D721Med (cell line): ENCODE measurements at places on chromosomes 4 and X.

DNA sequence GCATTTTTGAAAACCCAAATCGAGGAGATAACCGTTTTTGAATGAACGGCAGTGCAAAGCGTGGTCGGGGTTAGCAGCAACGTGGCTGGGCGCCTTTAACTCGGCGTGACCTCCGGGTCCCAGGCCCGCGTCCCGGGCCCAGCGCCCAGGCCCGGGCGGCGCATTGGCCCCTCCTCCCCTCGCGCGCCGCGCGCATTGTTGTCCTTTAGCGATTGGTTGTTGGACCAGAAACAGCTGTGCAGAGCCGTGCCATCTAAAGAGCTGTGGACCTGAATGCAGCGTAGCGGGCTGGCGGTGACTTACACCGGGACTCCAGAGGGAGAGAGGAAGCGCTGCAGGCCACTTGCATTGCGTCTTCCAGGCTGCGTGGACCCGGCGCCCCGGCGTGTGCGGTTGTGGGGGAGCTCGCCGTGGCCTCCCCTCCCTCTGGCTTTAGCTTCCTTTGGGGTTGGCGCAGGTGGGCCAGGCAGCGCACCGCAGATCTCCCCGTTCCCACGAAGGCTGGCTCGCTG is at the start of gene STOX2:
STOX2 (plus strand) TSS at position 227 of the 512 bp plus-strand sequence. CDS start 1,484 bp downstream, outside the sequence.
- peak; percentile 38 for DNase-seq

GRCh38 chrX:24870143-24870542 is 145.6 kb downstream of the ARX start:
- no peak for DNase-seq

DNA sequence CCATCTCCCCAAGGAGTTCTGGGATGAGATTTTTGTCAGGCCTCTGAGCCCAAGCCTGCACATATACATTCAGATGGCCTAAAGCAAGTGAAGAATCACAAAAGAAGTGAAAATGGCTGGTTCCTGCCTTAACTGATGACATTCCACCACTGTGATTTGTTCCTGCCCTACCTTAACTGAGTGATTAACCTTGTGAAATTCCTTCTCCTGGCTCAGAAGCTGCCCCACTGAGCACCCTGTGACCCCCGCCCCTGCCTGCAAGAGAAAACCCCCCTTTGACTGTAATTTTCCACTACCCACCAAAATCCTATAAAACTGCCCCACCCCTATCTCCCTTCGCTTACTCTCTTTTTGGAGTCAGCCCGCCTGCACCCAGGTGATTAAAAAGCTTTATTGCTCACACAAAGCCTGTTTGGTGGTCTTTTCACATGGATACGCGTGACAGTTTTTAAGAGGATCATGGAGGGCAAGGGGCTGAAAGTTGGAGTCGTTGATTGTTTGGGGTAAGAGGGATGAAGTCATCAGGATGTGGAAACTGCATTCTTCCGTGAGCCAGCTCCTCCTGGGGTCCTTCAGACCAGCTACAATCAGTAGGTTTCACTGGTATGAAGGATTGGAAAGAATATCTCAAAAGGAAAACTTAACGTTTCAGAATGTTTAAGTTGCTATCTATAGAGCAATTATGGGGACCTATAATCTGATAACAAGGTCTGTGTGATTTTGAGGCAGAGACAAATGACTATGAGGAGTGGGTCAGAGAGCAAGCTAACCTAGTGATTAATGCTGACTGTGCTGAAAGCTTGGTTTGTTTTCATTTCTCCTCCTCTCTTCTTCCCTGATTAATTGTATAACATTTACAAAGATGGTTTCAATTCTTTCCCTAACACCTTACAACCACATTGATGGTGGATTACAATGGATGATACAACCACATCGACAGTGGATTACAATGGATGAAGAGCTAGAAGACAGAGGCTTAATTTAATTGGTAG is 28.6 kb upstream of the MAGEA11 start:
- no peak for DNase-seq

DNA sequence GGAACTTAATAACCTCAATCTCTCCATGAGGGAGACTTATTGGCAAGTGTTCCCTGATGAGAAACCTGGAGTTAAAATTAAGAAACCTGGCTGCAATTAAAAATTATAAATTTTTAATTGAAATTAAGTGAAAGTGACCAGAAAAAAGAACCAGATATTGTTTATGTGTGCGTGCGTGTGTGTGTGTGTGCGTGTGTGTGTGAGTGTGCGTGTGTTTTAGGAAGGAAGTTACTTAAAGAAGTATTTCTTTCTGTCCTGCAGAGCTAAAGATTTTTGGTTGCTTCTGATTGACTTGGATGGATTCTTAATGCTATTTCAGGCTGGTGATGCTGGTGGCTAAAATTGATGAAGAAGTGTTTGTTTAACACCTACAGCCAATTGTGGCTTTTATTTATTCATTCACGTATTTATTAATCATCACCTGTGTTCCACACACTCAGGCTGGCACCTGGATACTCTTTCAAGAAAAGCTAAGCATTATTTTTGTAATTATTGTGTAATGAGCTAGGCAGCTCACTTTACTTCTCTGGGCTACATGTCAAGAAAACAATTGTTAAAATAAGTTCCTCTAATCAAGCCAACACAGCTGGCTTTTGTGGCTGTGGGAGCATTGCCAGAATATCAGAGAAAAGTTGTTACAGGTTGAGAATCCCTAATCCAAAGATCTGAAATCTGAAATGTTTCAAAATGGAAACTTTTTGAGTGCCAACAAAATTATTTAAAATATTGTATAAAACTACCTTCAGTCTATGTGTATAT is 68.5 kb downstream of the CEP44 start:
- no peak for DNase-seq

DNA sequence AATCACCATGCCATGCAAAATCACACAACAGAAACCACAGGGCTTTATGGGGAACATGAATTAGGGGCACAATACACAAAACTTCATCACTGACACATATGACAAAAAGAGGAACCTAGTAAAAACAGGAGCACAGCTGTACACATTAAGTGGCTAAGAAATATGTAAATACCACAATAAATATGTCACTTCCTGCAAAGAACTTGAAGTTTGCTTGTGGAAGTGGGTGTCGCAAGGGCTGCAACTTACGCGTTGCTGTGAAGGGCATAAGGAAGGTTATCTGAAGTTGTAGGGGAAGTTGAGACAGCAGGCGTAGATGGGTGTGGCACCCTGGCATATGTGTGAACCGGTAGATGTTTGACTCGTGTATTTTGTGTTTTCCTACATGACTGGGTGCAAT is 42.4 kb downstream of the CLCN4 start:
- DNase-seq = no peak

GRCh38 chr4:27702730-27703431 is 842.2 kb downstream of the STIM2 start:
- DNase-seq = no peak

GRCh38 chr4:5280828-5281227 is 229.5 kb downstream of the STK32B start:
- DNase-seq = no peak

DNA sequence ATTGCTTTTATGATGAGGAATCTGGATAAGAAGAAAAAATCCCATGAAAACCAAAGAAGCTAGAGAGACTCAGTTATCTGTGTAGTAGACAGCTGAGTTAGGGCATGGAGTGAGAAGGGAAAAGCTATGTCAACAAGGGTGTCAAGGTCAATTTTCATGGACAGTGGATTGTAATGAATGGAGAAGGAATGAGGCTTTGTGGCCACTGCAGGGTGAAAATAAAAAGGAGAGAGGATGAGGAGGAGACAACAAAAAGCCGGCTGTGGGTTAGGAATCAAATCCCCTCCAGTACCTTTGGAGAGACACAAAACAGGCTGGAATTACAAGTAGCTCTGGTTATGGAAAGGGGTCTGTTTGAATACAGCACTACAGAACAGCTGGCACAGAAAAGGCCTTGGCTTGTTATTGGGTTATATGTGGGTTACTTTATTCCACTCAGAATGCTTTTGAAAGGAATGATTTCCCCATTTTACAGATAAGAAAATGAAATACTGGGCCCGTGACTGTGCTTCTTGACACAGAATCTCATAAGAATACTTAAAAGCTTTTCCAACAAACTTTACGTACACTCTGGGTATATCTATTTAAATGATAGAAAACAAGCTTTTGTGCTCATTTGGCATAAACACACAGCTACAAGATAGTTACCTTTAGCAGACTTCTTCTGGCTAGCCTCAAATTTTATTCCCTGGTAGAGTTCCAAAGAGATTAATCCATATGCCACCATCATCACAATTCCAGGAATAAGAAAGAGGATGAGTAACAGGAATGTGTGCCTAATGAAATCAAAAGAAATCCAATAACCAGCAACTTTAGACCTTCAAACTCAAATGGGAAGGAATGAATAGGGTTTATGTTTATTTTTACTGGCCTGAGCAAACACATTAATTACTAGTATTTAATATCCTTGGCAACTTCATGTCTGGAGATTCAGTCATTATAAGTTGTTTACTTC is 7.5 kb downstream of the CCKAR start:
- DNase-seq = no peak

DNA sequence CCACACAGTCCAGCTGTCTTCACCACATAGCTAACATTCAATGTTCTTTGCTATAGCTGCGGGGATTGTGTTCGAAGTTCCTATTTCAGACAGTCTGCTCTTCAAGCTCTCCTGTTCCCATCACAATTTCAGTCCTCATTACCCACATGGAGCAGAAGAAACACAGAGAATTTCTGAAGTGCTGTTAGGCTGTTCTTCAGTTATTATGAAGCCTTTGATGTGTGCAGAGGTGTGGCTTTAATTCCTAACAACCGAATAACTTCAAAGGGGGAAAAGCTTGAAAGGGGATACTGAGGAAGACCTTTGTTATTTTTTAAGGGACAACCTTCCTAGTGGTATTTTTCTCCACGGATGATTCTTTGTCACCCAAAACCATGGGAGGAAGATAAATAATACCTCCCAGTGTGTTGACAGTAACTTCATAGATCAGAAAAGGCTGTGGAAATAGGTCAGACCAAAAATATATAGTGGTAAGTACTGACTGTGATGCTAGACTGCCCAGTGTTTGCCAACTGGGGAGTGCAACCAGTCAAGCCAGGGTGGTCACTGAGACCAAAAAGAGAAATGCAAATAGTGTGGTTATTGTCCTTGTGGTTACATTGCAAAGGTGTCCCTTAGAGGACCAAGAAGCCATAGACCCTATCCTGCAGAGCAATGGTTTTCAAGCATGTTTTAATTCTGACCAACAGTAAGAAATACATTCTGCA is 52.1 kb downstream of the PRKG2 start:
- DNase-seq = no peak

- no peak for DNase-seq
Measured at GRCh38 chrX:48573690-48574269, 504 bp upstream of the RBM3 start.

DNA sequence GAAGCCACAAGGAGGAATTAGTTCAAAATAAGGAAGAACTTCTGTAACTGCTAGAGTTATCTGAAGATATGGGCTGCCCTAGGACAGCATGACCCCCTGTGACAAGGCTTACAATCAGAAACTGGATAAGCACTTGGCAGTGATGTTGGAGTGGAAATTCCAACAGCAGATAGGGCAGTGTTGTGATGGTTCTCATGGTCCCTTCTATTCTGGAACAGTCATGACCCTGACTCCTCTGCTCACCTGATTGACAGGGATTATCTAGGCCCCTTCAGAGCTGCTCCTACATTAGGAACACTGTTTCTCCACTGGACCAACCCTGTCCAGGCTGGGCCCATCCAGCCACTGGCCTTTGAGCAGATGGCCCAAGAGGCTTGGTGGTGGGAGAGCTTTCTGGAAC is 17.9 kb downstream of the NALF2 start:
- no peak for DNase-seq

DNA sequence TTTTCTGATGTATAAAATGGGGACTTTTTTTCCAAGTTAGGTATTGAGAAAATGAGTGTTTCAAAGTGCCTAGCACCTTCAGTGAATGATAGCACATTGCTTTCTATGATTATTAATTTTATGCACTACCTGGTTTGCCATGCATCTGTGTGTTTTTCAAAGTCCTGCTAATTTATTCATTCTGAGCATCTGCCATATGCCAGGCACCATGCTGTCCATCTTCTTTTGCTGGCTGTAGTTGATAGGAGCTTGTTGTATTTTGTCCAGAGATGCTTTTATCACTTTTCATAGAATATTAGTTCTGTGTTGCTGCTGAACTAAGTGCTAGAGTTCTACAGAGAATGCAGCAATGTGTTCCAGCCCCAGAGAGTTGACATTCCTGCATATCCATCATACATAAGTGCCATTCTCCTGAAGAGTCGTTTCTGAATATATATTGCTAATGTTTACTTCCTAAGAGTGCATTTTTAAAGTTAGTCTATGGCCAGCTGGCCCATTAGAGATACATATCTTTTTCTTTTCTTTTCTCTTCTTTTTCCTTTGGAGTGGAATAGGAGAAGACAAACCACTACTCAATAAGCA is 49.0 kb upstream of the CLNK start:
- DNase-seq = no peak

DNA sequence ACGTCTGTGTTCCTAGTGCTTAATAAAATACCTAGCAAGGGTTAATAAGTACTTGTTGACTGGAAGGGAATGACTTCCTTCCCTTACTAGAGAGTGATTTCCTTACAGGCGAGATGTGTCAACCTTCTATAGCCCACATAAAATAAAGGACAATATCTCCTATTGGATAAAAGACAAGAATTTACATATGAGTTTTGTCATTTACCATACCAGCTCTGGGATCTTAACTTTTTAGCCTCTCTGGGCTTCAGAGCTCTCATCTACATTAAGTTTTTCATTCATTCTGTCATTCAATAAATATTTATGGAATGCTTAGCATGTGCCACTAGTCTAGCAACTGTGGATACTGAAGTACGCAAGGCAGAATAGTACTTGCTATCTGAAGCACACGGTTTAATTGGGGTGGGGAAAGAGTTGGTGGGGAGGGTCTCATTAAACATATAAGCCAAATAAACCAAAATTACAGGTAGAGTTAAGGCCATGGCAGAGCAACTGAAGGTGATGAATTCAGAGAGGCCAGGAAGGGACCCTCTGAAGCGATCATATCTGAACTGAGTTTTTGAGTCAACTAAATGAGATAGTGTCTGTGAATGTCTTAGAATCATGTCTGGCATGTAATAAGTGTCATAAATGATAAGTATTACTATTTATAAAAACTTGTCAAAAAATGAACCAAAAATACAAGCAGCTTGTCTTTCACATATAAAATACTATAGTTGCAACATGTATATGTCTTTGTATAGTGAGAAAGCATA is 91.6 kb upstream of the BMP2K start:
- no peak for DNase-seq

DNA sequence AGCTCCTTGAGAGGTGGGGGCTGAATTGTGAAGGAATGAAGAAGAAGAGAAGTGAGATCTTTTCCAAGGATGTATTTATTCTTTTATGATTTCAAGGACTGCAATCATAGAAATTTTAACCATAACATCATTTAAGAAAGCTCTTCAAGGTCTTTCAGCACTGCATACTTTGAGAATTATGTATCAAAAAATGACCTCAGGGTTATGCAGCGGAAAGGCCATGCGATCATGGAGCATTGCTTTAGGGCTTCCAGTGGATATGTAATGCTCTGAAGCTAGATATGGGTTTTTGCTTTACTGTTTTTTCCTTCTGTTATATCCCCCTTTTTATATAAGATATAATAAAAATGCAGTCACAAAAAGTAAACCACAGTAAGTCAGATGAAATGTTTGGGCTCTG is 38.7 kb downstream of the SGMS2 start:
- no peak for DNase-seq
